Effector CD4-positive, alpha-beta T cell (primary cell): ENCODE measurements at places on chromosomes 2 and 18.

DNA sequence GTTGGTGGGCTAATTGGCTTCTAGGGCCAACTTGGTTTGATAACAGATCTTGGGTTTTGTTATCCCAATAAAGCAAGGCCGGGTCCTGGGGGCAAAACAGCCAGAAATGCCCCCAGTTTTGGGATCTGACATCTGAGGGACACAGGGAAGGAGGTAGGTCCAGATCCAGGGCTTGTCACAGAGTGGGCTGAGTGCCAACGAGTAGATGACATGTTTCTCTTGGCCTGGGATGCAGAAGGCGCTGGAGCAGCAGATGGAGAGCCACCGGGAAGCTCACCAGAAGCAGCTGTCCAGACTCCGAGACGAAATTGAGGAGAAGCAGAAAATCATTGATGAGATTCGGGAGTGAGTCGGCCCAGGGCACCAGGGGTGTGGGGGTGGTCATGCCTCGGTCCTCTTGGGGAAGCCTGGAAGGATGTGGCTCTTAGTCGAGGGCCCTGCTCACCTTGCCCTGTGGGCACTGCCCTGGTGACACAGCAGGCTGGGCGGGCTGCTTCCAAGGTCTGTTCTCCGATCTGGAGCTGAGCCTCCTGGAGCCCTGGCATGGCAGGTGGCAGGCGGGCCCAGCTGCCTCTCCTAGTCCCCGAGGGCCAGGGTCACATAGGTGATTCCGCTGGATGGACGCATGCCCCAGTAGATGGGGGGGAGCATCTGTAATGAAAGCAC is 40.2 kb upstream of the LYPD6B start:
- DNase-seq, result no peak

DNA sequence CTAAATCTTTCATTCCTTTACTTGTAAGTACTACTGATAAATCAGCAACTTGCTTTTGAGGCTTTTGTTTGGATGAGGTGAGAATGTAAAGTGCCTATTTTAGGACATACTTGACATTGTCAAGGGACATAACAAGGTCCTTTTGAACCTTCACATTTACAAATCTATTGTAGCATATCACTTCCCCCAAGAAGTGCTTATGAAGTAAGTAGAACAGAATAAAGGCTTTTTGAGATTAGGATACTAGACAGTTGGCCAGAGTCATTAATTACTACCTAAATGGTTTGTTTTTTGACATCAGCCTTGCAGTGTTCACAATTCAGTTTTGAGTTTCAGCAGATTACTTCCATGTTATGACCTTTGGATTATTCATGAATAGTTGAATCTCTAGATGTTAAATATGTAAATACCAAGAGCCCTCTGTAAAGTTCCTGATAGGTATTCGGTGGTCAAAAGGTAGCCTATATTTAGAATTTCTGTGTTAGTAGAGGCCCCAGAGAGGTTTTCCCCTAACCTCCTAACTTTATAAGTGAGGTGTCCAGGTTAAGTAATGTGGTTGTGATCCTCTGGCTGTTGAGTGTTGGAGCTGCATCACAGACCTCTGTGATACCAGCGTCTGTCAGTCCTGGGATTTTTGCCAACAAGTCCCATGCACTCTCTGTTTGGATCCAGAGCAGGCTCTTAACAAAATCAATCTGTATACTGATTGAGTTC is 67.2 kb downstream of the LCLAT1 start:
- no peak for DNase-seq

GRCh38 chr18:21739604-21740537 is 721 bp upstream of the MIB1 start:
- DNase-seq, result no peak

DNA sequence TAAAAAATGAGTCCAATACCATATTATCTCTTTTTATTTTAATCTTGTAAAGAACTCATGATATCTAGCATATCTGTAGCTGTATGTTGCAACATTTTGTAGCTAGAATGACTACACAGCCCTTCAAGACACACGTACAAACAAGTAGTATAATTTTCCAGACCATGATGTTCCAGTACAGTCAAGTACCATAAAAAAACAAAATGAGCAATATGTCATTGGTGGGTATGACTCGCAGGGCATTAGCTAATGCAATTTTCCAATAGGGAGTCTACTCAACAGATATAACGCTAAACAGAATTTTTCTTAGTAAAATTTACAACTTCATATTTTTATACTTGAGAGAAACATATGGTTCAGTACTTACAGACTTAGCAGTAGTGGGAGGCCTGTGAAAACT is 53.6 kb upstream of the UGP2 start:
- DNase-seq, result no peak

- no peak for DNase-seq
Measured at GRCh38 chr2:218032336-218033171, 29.8 kb upstream of the TNS1 start.
